ENCODE measurements at places on chromosomes 4 and X.

- peak; percentile 37 for DNase-seq
Measured at GRCh38 chr4:52713456-52713937, 37.7 kb downstream of the ERVMER34-1 start.

DNA sequence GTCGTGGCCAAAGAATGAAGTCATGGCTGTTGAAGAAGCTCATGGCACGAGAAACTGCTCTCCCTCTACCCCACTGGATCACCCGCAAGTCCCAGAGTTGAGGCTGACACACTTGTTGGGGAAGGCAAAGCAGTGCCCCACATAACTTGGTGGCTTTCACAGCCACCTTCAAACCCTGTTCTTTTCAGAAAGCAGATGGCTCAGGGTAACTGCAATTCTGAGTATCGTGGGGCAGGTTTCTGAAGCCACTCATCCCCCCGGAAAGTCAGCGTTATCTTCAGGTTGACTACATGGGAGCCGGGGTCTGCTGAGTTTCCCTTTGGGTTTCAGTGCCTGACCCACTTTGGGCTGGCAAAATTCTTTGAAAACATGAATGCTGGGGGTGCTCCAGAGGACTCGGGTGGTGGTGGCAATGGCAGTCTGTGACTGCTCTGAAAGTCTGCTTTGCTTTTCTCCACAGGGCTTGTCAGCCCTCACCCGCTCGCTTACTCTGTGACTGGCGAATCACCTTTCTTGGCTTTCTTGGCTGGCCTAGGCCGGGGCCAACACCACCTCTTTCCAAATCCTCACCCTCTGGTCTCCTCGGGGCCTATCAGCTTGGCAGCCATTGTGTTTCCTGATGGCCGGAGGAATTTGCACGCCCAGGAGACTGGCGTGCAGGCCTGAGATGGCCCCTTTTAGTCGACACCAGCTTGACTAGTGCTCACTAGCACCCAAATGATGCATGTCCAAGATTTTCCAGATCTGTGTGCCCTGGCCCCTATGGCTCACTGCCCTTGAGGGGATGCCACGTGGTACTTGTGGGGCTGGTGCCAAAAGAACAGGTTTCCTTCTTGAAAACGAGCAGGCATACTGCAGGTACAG lies 7.3 kb downstream of the PPP1R3F start:
- peak; percentile 56 for DNase-seq

GRCh38 chr4:173318240-173318639 lies 15.9 kb downstream of the HMGB2 start:
- DNase-seq: no peak

- no peak for DNase-seq
Measured at GRCh38 chr4:14903321-14903720, 99.0 kb upstream of the CPEB2 start.

- DNase-seq: peak; percentile 42
Measured at GRCh38 chrX:118603981-118604380, 108.4 kb downstream of the DOCK11 start.

DNA sequence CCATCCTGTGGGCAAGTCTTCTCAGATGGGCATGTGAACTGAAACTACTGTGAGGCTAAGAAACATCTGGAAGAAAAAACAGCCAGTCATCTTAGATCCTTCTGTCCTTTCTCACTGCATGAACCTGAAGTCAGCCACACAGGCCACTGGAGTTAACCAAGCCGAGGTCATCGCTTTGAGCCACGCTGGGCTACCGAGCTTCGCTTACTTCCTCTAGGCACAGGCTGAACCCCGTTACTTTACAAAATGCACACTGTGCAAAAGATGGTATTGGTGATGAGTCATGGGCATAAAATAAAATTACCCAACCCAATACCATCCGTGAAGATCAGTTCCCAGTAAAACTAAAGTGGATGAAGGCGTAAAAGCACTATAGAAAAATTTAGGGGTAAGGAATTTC lies 86.2 kb downstream of the MTMR1 start:
- no peak for DNase-seq

Measured in stimulated activated CD8-positive, alpha-beta memory T cell treated with anti-CD3 and anti-CD28 coated beads, Interleukin-4, amount 100 ng/mL, for 48 hours (primary cell).